ENCODE measurements at places on chromosomes 13 and 19.
A peak's percentile ranks its signal among the peaks of the same experiment; 100 is the strongest.

DNA sequence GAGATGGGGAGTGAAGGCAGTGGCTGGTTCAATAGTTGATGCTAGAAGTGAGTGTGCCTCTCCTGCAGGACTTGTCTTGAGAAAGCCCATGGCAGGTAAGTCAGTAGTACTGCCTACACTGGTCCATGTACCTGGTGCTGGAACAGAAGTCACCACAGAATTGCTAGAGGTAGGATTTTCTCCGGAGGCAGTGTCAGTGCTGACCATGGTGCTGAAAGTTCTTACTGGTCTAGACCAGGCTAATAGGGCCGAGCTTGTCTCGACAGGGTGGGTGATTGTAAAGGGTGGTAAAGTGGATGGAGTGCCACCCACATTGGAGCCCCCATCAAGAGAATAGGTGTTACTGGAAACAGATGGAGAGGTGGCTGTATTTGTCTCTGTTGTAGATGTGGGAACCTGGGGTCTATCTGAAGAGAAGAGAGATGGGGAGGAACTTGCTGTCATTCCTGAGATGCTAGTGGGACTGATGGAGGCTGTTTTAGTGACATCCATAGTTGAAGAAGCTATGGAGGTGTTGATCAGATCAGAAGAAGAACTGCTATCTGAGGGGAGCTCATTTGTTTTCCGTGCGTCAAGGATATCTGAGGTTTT lies 36.6 kb downstream of the MUC16 start:
- DNase-seq, result no peak

GRCh38 chr13:76890021-76890420 lies 3.8 kb upstream of the KCTD12 start:
- no peak for DNase-seq

DNA sequence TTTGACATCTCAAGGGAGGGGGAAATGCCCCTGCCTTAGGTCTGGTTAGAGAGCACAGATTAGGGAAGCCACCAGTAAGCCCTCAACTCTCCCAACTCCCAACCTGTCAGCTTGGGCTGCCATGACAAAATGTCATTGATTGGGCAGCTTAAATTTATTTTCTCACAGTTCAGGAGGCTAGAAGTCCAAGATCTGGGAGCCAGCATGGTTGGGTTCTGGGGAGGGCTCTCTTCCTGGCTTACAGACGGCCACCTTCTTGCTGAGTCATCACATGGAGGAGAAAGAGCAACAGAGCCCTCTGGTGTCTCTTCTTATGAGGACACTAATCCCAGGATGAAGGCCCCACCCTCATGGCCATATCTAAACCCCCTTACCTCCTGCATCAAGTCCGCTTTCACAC lies 24.2 kb downstream of the C19orf12 start:
- DNase-seq, result peak; percentile 65

GRCh38 chr19:36838784-36839324 lies 667 bp upstream of the ZNF790 start:
- no peak for DNase-seq

DNA sequence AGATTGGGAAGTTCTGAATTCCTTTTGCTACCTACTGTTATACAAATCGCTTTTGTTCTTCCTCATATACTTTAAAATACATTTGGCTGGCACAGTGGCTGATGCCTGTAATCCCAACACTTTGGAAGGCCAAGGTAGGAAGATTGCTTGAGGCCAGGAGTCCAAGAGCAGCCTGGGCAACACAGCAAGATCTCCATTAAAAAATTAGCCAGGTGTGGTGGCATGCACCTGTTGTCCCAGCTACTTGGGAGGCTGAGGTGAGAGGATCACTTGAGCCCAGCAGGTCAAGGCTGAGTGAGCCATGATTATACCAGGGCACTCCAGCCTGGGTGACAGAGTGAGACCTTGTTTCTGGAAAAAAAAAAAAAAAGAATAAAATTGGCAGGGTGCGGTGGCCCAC lies 34.4 kb upstream of the CXCL17 start:
- no peak for DNase-seq

Data from HL-60 (cell line).